Left lung (tissue), 14 donors: ENCODE measurements at places on chromosomes 6 and 20. TPM values are rescaled to one million over a fixed set of nuclear protein-coding genes. Genes with fewer than 3 reads are reported as not detected.

SGK1 gene
- total RNA-seq: 236 TPM

GLP1R gene
- not detected for total RNA-seq

CD24 gene
- total RNA-seq: 54.0 TPM

GPR63 gene
- total RNA-seq: 0.71 TPM

SNRPB gene
- total RNA-seq: 86.0 TPM

GABRR1 gene
- not detected for total RNA-seq

KIF25 gene
- total RNA-seq: 1.2 TPM

RAB22A gene
- total RNA-seq: 26.2 TPM

PRPH2 gene
- 1.9 TPM for total RNA-seq
